ENCODE measurements at places on chromosomes 13 and 19.

DNA sequence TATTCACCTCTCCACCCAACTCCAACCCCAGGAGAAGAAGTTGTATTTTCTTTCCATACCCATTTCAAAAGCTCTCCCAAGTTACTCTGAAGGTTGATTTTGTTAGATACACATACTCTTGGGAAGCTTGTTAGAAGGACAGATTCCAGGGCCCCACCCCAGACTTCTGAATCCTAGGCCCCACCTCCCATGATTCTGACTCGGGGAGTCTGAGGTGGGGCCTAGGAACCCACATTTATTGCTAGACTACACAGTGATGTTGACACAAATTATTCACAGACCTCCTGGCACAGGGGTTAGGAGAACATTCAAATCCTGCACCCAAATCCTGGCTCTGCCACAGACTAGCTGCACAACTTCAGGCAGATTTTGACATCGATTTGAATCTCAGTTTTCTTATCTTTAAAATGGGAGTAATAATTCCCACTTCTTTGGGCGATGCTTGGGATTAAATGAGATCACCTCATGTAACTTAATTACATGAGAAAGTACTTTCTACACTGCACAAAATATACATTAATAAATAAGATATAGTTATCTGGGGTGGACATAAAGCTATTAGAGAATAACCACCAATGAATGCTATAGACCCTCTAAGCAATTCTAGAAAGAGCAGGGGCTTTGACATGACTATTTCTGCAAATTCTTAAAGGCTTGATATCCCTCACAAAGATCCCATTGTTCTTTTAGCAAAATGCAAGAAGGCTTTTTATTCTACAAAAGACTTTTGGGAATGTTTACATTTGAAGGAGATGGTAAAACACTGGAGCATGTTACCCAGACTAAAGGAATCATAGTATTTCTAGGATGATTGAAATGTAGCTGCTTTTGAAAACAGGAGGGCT is 18.0 kb downstream of the MBNL2 start:
- no peak for DNase-seq

DNA sequence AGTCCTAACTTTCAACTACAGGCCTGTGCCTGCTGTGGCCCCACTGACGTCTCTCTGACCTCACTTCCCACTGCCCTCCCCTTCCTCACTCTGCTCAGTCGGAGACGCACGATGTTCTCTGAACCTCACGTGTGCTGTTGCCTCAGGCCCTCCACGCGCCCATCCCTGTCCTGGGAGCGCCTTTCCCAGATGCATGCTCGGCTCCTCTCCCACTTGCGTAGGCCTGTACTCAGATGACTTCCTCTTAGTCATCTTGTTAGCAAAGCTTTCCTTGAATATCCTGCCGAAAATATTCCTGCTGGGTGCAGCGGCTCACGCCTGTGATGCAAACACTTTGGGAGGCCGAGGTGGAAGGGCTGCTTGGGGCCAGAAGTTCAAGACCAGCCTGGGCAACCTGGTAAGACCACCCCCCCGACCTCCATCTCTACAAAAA is 9.3 kb upstream of the SYT5 start:
- no peak for DNase-seq

- DNase-seq = no peak
Measured at GRCh38 chr13:98155475-98156109, 12.7 kb downstream of the FARP1 start.

DNA sequence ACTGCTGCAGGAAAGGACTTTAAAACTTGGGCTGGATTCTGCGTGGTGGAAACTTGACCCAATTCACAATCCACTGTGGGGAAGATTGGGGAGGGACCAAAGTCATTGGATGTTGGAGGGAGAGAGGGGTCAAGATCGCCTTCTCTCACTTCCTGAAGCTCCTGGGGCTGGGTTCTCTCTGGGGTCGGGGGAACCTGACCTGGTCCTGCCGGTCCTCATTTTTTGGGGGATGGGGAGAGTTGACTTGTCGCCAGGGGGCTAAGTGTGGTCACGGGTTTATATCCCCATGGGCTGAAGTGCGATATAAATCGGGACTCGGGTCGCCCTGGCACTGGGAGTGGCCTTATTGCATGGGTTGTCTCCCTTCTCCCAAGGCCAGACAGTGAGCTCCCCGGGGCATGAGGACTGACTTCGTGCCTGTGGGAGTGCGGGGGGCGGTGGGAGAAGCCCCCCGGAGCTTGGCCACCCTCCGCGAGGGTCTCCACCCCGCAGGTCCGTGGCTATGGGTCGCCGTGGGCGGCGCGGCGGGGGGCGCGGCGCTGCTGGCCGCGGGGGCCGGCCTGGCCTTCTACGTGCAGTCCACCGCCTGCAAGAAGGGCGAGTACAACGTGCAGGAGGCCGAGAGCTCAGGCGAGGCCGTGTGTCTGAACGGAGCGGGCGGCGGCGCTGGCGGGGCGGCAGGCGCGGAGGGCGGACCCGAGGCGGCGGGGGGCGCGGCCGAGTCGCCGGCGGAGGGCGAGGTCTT is 6.3 kb downstream of the ICAM5 start:
- DNase-seq = no peak

DNA sequence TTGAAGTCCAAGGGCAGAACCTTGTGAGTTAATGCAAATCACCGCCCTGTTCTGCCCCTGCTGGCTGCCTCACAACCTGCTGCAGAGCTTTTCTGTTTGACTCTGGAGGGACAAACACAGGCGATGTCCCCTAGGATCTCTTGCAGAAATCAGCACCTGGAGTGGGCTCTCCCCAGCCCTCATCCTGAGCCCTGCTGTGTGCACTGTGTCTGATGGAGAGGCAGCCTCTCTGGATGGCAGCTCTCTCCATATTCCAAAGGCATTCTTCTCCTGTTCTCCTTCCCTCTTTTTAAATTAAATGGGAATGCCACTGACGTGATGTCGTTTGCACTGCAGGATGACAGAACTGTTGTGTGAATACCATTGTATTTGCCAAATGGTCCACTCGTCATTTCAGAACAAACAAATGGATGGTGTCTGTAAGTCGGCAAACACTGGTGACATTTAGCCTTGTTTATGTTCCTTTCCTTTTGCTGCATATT is 184.1 kb downstream of the ZNF536 start:
- DNase-seq = no peak

- peak; percentile 15 for DNase-seq
Measured at GRCh38 chr13:101529422-101529821, 76.9 kb downstream of the ITGBL1 start.

DNA sequence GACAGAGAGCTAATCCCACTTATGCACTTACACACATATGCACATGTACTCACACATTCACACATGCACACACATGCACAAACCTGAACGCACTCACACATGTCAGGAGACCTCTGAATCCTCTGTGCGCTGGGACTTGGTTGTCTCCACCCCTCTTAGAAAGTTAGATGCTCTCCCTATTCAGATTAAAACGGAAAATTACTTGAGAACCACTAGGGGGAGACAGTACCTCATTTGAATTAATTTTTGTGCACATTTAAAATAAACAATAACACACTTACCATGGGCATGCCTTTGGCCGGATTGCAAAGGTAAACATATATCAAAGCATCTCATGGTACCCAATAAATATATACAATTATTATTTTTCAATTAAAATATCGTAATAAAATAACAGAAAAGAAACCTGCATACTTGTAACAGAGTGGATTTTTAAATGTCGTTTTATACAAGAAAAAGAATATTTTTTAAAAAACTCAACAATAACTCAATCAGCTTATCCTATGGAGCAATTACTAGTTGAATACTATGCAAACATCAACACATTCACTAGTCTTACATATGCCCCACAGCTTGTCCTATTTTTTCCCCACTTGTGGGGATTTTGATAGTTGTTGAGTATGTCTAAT is 9.5 kb upstream of the LILRB4 start:
- DNase-seq = no peak

DNA sequence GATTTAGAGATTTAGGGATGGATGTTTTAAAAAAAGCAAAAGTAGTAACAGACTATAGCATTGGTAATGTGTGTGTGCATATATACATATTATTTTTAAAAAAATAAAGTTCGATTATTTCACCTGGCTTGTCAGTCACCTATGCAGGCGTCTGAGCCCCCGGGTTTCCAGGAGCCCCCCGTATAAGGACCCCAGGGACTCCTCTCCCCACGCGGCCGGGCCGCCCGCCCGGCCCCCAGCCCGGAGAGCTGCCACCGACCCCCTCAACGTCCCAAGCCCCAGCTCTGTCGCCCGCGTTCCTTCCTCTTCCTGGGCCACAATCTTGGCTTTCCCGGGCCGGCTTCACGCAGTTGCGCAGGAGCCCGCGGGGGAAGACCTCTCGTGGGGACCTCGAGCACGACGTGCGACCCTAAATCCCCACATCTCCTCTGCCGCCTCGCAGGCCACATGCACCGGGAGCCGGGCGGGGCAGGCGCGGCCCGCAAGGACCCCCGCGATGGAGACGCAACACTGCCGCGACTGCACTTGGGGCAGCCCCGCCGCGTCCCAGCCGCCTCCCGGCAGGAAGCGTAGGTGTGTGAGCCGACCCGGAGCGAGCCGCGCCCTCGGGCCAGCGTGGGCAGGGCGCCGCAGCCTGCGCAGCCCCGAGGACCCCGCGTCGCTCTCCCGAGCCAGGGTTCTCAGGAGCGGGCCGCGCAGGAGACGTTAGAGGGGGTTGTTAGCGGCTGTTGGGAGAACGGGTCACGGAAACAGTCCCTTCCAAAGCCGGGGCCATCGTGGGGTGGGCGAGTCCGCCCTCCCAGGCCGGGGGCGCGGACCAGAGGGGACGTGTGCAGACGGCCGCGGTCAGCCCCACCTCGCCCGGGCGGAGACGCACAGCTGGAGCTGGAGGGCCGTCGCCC is 840 bp upstream of the CCNA1 start:
- peak; percentile 37 for DNase-seq

DNA sequence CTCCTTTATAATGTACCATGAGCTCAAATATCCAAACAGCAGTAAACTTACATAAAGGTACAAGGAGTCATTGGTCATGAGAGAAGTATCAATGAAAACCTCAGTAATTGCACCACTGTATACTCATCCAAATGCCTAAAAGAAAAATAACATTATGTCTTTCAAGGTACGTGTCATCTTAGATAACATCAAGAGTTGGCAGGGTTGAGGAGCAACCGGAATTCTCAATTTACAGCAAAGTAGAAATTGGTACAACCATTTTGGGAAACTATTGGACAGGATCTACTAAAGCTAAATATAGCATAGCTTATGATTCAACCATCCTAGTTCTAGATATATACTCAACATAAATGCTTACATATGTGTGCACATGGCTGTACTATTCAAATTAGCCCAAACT is 502.8 kb downstream of the GPC6 start:
- no peak for DNase-seq
